ENCODE measurements at places on chromosomes 4 and X. TPM values are rescaled to one million over a fixed set of nuclear protein-coding genes. Genes with fewer than 3 reads are reported as not detected.

The VEGFC gene
- not detected for total RNA-seq

DNA sequence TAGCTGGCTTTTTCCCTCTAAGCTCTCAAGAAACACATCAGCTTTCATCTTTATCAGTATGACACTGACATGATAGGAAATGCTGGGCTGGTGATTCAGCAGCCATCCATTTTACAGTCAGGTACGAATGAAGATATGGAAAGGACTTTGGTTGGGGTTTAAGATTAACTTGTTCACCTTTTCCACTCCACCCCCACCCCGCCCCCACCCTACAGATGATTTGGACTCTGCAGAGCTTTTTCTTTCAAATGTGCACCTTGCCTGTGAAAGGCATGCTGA, 132.6 kb downstream of the AKAP4 start:
- peak overlapping the region; percentile 34 for H3K4me3 ChIP-seq
- H3K27me3 ChIP-seq: no peaks in the 10 kb centered on the region
- peak overlapping the region; percentile 87 for H3K27ac ChIP-seq
- peaks cover 44% of the 10 kb centered on the region for H3K4me1 ChIP-seq
- no peaks in the 10 kb centered on the region for H3K36me3 ChIP-seq

- DNase-seq: no peak
- H3K4me3 ChIP-seq: no peak overlapping the region
- no peaks in the 10 kb centered on the region for H3K36me3 ChIP-seq
- H3K4me1 ChIP-seq: no peaks in the 10 kb centered on the region
Measured at GRCh38 chr4:107330916-107331315, 294.8 kb upstream of the DKK2 start.

GRCh38 chr4:57640391-57641100, 530.4 kb upstream of the IGFBP7 start:
- H3K27ac ChIP-seq: no peak overlapping the region
- no peaks in the 10 kb centered on the region for H3K27me3 ChIP-seq
- H3K4me3 ChIP-seq: no peak overlapping the region
- H3K36me3 ChIP-seq: no peaks in the 10 kb centered on the region

DNA sequence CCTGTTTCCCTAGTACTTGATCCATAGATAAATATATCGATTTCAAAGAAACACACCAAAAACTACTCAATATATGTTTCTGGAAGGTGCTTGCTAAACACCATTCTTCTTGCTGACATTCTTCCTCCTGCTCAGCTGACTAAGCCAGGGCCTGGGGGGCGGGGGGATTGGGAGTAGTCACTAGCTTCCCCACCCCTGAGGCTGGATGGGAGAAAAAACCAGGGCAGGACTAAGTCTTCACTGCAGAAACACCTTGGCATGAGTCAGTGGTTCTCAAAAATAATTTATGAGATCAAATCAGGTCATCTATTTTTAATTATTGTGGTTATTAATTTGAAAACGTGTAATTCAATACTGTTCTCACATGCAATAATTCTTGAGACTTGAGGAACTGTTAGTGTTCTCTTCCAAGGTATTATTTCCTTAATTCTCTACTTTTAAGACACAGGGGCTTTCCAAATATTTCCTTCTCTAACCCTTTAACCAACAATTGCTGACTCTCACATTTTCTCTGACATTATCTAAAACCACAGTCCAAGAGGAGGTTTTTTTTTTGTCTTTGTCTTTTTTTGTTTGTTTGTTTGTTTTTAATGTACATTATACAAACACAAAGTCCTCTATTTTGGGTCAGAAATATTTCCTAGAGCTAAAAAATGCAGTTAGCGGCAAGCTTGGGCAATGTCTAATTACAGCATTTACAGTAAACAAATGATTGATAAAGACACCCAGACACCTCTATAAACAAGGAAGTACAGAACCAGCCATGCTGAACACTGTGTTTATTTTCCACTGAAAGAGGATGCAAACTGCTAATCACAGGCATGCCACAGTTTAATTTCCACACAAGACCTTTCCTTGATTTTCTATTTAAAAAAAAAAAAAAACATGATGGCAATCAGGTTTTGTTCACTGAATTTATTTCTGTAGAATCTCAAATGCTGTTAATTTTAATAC, 120.3 kb upstream of the USP9X start:
- DNase-seq: no peak
- no peaks in the 10 kb centered on the region for H3K27me3 ChIP-seq
- H3K27ac ChIP-seq: no peak overlapping the region
- H3K4me1 ChIP-seq: no peaks in the 10 kb centered on the region
- H3K4me3 ChIP-seq: no peak overlapping the region

GRCh38 chr4:101102114-101102742, 245.1 kb downstream of the PPP3CA start:
- H3K27me3 ChIP-seq: no peaks in the 10 kb centered on the region
- no peak for DNase-seq
- no peak overlapping the region for H3K4me3 ChIP-seq
- H3K27ac ChIP-seq: no peak overlapping the region
- H3K36me3 ChIP-seq: no peaks in the 10 kb centered on the region
- H3K4me1 ChIP-seq: no peaks in the 10 kb centered on the region

DNA sequence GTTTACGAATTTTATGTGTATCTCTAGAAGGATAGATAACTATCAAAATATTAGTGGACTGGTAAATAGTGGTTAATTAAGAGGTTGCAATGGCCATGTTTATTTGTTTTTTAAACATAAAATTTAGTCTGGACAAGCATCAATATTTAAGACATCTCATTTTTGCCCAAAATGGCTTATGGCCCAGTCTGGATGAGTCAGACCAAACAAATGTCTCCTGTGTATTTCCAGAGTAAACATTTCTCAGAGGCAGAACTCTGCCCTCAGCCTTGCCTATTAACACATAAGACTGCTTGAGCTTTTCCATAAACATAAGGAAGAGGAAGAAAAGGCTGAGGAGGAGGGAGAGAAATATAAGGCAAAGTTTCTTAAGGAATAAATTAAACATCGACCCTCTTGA, 277.1 kb upstream of the DIAPH2 start:
- peak overlapping the region; percentile 81 for H3K27ac ChIP-seq
- H3K27me3 ChIP-seq: no peaks in the 10 kb centered on the region
- no peak for DNase-seq
- no peak overlapping the region for H3K4me3 ChIP-seq
- peaks cover 27% of the 10 kb centered on the region for H3K4me1 ChIP-seq
